ENCODE measurements at places on chromosomes 3 and 15.
A peak's percentile ranks its signal among the peaks of the same experiment; 100 is the strongest.

- no peak for DNase-seq
- H3K36me3 ChIP-seq: no peaks in the 10 kb centered on the region
- no peak overlapping the region for H3K27ac ChIP-seq
- no peak overlapping the region for H3K4me3 ChIP-seq
- H3K4me1 ChIP-seq: no peaks in the 10 kb centered on the region
These were observed 126.5 kb downstream of the GABRG3 start for GRCh38 chr15:27097506-27097905.

- H3K36me3 ChIP-seq: no peaks in the 10 kb centered on the region
- no peaks in the 10 kb centered on the region for H3K27me3 ChIP-seq
- no peak for DNase-seq
- H3K4me3 ChIP-seq: no peak overlapping the region
- no peak overlapping the region for H3K27ac ChIP-seq
These were observed 122.5 kb upstream of the ROBO2 start for GRCh38 chr3:76917436-76917835.

DNA sequence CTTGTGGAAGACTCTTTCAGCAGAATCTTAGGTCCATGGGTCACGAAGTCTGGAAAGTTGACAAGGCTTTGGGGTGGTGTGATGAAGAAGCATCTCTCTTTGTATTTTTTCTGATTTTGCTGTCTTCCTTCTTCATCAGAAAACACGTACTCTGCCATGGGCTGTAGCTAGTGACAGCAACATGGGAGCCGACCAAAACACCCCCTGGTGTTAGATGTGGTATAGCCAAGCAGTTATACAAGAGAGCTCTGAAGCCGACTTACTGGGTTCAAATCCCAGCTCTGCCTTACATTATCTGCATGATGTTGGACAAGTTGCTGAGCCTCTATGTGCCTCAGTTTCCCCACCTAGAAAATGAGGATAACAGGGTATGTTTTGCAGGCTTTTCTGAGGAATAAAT is 32.9 kb upstream of the LYZL4 start:
- no peaks in the 10 kb centered on the region for H3K36me3 ChIP-seq
- DNase-seq: peak; percentile 20
- H3K4me1 ChIP-seq: peaks cover 19% of the 10 kb centered on the region
- H3K4me3 ChIP-seq: no peak overlapping the region
- no peak overlapping the region for H3K27ac ChIP-seq

DNA sequence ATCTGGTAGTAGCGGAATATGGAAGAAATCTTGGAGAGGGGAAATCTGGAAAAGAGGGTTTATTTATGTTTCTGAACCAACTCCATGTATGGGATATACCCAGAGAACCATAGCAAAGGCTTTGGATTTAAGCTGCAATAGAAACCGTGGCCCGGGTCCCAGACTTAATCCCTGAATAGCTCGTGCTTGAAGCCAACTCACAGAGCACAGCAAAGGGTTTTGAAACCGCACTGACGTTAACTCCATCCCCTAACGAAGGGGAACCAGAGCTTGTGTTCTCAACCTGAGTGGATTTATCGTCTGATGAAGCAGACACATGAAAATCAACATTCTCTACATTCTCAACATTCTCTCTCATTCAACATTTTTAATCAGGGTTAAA is 154.6 kb downstream of the APBA2 start:
- H3K27me3 ChIP-seq: no peaks in the 10 kb centered on the region
- no peaks in the 10 kb centered on the region for H3K36me3 ChIP-seq
- H3K4me1 ChIP-seq: peaks cover 19% of the 10 kb centered on the region
- peak; percentile 81 for DNase-seq
- H3K27ac ChIP-seq: peak overlapping the region; percentile 90
- peak overlapping the region; percentile 28 for H3K4me3 ChIP-seq

DNA sequence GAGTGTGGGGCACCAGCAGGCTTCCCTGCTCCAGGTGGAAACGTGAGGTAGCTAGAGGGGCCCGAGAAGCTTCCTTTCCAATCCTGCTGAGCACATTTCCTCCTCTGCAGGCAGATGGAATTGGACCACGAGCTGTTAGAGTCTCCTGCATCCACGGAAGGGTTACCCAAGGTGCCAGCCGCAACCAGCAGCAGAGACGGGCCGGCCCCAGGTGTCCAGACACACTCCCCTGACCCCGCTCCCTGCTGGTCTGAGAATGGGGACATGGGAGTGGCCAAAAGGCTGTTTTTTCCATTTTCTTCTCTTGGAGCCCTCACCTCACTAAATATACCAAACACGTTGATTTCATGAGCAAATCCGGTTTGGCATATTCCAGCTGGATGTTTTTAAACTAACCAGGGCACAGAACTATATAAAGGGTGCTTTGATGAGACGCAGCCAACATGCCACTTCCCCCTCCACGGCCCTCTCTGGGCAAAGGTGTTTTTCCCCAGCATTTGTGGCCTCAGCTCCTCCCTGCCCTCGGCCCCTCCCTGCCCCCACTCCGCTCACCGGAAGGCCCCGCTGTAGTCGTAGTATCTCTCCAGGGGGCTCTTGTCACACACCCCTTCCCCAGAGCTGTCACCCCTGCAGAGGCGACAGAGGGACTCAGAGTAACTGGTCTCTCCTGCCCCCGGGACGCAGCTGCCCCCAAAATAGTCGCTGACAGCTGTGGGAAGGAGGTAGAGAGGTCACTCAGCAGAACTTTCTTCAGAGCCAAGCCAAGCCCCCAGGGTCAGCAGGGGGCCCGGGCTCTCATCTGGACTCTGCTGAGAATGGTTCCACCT is 7.0 kb downstream of the MELTF start:
- peaks cover 15% of the 10 kb centered on the region for H3K4me1 ChIP-seq
- no peaks in the 10 kb centered on the region for H3K27me3 ChIP-seq
- no peaks in the 10 kb centered on the region for H3K36me3 ChIP-seq
- no peak overlapping the region for H3K27ac ChIP-seq

DNA sequence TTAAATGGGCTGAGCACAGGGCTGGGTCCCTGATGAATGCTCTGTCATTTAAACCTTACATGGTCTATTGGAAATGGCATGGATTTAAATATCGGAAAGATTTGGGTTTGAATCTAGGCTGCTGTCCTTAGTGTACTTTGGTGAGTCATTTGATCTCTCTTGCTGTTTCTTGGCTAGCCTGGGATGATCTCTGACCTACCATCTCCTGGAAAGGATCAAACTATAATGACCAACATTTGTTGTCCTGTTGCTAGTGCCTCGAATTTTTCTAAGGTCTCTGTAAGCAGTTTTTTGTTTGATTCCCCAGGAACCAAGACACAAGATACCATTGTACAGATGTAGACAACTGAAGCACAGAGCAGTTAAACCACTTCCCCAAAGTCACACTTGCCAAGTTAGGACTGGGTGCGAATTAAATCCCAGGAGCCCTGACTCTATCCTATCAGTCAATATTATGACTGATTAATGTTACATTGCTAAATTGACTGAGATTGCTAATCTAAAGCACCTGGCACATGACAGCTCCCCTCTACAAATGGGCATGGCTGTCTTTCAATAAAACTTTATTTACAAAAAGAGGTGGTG is 244.9 kb upstream of the MCTP2 start:
- H3K36me3 ChIP-seq: no peaks in the 10 kb centered on the region
- peaks cover 39% of the 10 kb centered on the region for H3K4me1 ChIP-seq
- no peaks in the 10 kb centered on the region for H3K27me3 ChIP-seq
- H3K4me3 ChIP-seq: no peak overlapping the region

- no peaks in the 10 kb centered on the region for H3K27me3 ChIP-seq
- peaks cover 8% of the 10 kb centered on the region for H3K36me3 ChIP-seq
- H3K27ac ChIP-seq: no peak overlapping the region
- no peaks in the 10 kb centered on the region for H3K4me1 ChIP-seq
- no peak for DNase-seq
- no peak overlapping the region for H3K4me3 ChIP-seq
These were observed 21.5 kb downstream of the CIAO2A start for GRCh38 chr15:64071931-64072765.

- H3K36me3 ChIP-seq: no peaks in the 10 kb centered on the region
- H3K4me1 ChIP-seq: no peaks in the 10 kb centered on the region
- H3K27me3 ChIP-seq: no peaks in the 10 kb centered on the region
- no peak overlapping the region for H3K27ac ChIP-seq
- no peak overlapping the region for H3K4me3 ChIP-seq
- no peak for DNase-seq
These were observed 19.7 kb upstream of the RORA start for GRCh38 chr15:61248790-61249189.

- H3K27ac ChIP-seq: no peak overlapping the region
- no peak overlapping the region for H3K4me3 ChIP-seq
- H3K27me3 ChIP-seq: no peaks in the 10 kb centered on the region
- peaks cover 29% of the 10 kb centered on the region for H3K4me1 ChIP-seq
- no peaks in the 10 kb centered on the region for H3K36me3 ChIP-seq
These were observed 113.9 kb downstream of the MEGF11 start for GRCh38 chr15:66139591-66140207.

DNA sequence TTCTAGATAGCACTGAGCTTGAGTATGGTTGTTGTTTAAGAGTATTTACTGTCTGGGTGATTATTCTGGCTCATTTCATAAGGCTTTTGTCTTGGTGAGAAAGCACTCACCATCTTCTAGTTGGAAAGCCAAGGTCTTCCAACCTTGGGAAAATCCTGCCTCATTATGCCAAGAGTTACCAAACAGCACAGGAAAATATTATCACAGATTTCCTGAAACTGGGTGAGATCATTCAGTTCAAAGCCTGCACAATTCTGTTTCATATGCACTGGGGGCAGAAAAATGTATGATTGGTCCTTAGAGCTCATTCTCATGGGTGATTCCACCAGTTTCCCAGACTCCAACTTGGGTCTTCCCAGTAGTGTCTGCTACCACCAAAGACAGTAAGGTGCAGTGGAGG is 291.8 kb downstream of the RORA start:
- H3K36me3 ChIP-seq: no peaks in the 10 kb centered on the region
- H3K27ac ChIP-seq: no peak overlapping the region
- no peaks in the 10 kb centered on the region for H3K4me1 ChIP-seq
- no peak for DNase-seq
- no peaks in the 10 kb centered on the region for H3K27me3 ChIP-seq

DNA sequence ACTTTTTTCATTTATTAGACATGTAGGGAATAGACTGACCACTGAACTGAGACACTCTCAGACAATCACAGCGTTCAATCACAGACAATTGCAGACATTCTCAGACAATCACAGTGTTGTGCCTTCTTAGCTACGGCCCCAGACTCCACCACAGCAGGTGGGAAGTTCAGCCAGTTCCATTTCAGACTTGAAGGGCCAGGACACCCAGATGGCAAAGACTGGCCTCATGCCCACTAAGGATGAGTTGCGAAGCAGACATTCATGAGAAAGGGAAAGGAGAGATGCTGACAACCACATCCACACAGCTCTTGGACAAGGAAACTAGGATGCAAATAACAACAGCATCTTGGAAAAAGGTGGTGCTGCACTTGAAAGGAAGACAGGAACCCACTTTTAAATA is 21.9 kb upstream of the ALDH1L1 start:
- H3K27me3 ChIP-seq: no peaks in the 10 kb centered on the region
- peaks cover 9% of the 10 kb centered on the region for H3K4me1 ChIP-seq
- no peak for DNase-seq
- H3K4me3 ChIP-seq: no peak overlapping the region

DNA sequence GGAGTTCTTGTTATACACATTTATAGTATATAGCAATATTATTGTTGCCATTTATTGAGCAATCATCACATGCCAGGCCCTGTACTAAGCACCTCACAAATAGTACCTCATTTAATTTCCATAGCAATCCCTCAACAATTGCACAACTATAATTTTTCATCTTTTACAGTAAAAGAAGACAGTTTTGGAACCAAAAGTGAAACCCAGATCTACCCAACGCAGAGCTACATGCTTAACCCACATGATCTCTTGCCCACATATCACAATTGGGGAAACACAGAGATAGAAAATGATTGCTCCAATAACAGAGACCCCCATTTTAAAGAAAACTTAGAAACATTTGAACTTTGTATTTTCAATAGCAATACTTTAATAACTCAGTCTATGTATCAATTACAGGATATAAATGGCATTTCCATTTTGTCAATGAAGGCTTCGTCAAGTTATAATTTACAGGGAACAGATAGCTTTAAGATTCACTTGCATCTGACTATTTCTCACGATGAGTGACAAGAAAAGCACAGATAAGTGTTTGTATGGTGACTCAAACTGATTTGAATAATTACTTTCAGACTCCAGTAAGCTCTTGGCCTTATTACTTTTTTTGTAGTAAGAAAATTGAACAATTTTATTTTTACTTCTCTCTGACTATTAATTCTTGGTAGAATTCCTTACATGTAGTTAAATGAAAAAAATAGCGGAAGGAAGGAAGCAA is 38.7 kb upstream of the CCDC50 start:
- no peaks in the 10 kb centered on the region for H3K4me1 ChIP-seq
- no peak for DNase-seq
- H3K36me3 ChIP-seq: no peaks in the 10 kb centered on the region
- no peak overlapping the region for H3K4me3 ChIP-seq
- no peaks in the 10 kb centered on the region for H3K27me3 ChIP-seq

DNA sequence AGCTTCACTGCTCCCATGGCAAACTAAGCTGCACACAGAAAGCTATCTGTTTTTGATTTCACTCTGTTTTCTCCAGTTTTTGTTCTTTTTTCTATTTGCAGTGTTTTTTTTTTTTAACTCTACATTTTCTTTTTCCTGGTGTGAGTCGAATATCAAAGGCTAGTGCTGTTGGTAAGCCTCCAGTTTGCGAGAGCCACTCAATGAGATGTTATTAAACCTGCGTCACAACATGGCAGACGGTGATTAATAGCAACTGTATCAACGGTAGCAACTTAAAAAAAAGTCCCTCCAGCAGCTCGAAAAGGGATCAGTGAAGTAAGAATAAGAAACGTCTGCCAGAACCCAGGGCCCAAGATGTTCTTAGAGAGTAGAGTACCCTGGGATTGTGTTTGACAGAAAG is 84.1 kb downstream of the MEIS2 start:
- H3K4me1 ChIP-seq: peaks cover 28% of the 10 kb centered on the region
- DNase-seq: no peak
- H3K27ac ChIP-seq: no peak overlapping the region
- no peak overlapping the region for H3K4me3 ChIP-seq
- H3K36me3 ChIP-seq: no peaks in the 10 kb centered on the region

- H3K4me1 ChIP-seq: peaks cover 10% of the 10 kb centered on the region
- H3K4me3 ChIP-seq: no peak overlapping the region
- no peaks in the 10 kb centered on the region for H3K36me3 ChIP-seq
- no peaks in the 10 kb centered on the region for H3K27me3 ChIP-seq
These were observed 81.8 kb downstream of the TP63 start for GRCh38 chr3:189712906-189713483.

DNA sequence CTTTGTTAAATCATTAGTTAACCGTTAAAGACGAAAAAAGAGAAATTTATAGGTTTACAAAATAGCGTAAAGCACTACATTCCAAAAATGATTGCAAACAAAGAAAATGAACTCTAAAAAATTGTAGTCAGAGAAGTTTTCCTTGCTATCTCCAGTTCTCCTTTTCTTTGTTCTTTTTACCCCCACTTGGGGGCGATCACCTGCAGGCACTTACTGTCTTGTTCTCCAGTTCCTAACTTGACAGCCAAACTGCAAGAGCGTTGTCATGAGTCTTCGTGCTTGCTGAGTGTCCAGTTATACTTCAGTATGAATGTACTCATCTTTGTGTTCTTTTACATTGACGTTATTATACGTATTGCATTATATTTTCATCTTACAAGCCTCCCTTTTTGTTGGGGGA is 54.5 kb downstream of the CHD2 start:
- H3K27me3 ChIP-seq: no peaks in the 10 kb centered on the region
- peaks cover 72% of the 10 kb centered on the region for H3K36me3 ChIP-seq
- peaks cover 4% of the 10 kb centered on the region for H3K4me1 ChIP-seq
- peak overlapping the region; percentile 16 for H3K27ac ChIP-seq

- no peaks in the 10 kb centered on the region for H3K27me3 ChIP-seq
- no peak overlapping the region for H3K4me3 ChIP-seq
- no peaks in the 10 kb centered on the region for H3K36me3 ChIP-seq
These were observed 177.5 kb downstream of the RORA start for GRCh38 chr15:61051569-61052031.

GRCh38 chr3:152621967-152622810 is 212.7 kb upstream of the P2RY1 start:
- H3K27ac ChIP-seq: no peak overlapping the region
- no peaks in the 10 kb centered on the region for H3K27me3 ChIP-seq
- no peaks in the 10 kb centered on the region for H3K36me3 ChIP-seq
- no peak overlapping the region for H3K4me3 ChIP-seq
- peaks cover 19% of the 10 kb centered on the region for H3K4me1 ChIP-seq

Data from neural progenitor cell (in vitro differentiated cells).